ENCODE measurements at places on chromosomes 13 and 19.
A peak's percentile ranks its signal among the peaks of the same experiment; 100 is the strongest.

GRCh38 chr13:46553886-46554858, 1.2 kb downstream of the LRCH1 start:
- peak overlapping the region; percentile 94 for H3K27ac ChIP-seq
- peak overlapping the region; percentile 94 for H3K4me3 ChIP-seq
- peak; percentile 92 for DNase-seq
- H3K27me3 ChIP-seq = no peaks in the 10 kb centered on the region
- H3K36me3 ChIP-seq = no peaks in the 10 kb centered on the region

DNA sequence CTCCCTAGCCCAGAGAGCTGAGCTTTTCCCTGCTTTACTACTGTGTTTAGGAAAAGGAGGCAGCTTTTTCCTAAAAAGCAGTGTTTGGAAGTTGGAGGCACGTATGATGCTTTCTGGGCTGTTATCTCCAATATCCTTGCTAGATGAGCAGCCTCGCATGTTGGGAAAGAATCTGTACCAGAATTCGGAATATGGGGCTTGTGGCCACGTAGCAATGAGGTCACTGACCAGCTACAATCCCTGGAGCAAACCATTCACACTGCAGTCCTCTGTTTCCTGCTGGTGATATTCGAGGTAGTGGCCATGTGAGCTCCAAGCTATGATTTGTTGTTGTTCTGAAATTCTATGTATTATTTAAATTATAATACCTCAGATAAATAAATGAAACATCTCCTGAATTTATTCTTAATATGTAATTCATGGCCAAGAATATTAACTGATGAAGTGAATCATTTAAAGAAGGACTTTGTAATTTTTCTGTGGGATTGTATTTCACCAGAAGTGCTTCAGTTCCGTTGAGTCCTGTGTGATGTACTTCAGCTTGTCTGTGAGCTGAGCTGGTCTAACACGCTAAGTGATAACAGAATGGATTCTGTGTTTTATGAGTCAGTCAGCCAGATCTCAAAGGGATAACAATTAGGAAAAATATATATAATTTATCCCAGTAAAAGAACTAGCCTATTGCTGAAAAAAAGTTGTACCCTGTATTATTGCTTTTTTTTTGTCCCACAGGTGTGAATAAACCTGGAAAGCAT, 319.5 kb downstream of the SHISA2 start:
- H3K27ac ChIP-seq = no peak overlapping the region
- no peaks in the 10 kb centered on the region for H3K36me3 ChIP-seq
- H3K27me3 ChIP-seq = no peaks in the 10 kb centered on the region
- H3K4me1 ChIP-seq = no peaks in the 10 kb centered on the region
- H3K4me3 ChIP-seq = no peak overlapping the region
- DNase-seq = no peak

DNA sequence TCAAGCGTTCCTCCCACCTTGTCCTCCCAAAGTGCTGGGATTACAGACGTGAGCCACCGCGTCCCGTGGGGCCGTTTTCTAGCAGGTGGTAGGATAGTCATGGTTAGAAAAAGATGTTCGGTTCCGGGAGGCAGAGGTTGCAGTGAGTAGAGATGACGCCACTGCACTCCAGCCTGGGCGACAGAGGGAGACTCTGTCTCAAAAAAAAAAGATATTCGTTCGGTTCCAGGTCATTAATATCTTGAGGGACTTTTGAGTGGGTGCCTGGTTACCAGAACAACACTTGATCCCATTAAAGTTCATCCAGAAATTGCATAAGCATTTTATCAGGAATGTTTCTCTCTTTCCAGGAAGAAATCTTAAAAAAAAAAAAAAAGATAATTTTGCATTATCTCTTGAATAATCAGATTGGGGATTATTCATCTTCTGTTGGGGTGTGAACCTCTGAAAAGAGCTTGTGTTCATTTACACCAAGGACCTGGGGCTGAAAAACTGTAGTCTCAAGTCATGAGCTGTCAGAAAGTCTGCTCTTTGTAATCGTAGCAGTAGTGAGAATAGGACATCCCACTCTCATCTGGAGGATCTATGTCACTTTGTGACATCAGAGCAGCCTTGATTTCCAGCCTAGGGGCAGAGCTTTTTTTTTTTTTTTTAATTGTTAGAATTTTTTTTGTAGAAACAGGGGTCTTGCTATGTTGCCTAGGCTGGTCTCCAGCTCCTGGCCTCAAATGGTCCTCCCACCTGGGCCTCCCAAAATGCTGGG, 1.0 kb upstream of the ETHE1 start:
- H3K4me3 ChIP-seq = peak overlapping the region; percentile 91
- DNase-seq = peak; percentile 39
- peak overlapping the region; percentile 35 for H3K27ac ChIP-seq
- H3K36me3 ChIP-seq = no peaks in the 10 kb centered on the region

GRCh38 chr13:76383676-76384461, 502.3 kb downstream of the KCTD12 start:
- H3K4me1 ChIP-seq = no peaks in the 10 kb centered on the region
- no peak overlapping the region for H3K27ac ChIP-seq
- H3K36me3 ChIP-seq = no peaks in the 10 kb centered on the region
- no peaks in the 10 kb centered on the region for H3K27me3 ChIP-seq

DNA sequence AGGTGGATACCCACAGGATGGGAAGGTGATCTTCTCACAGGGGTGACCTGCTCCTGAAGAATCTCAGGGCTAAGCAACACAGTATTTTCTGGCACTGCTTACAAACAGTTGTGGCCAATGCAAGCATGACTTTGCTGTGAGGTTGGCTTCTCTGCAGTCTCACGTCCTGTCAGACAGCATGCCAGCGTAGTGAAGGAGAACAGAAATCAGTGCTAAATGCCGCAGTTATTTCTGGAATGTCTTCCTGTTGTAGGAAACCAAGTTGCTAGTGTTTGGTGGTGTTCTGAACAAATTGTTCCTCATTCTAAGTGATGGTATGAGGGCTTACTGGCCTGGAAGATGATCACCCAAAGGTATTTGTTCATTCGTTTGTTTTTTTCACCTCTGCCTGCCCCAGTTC, 320.1 kb downstream of the MTUS2 start:
- H3K27ac ChIP-seq = no peak overlapping the region
- no peaks in the 10 kb centered on the region for H3K4me1 ChIP-seq
- H3K4me3 ChIP-seq = no peak overlapping the region

DNA sequence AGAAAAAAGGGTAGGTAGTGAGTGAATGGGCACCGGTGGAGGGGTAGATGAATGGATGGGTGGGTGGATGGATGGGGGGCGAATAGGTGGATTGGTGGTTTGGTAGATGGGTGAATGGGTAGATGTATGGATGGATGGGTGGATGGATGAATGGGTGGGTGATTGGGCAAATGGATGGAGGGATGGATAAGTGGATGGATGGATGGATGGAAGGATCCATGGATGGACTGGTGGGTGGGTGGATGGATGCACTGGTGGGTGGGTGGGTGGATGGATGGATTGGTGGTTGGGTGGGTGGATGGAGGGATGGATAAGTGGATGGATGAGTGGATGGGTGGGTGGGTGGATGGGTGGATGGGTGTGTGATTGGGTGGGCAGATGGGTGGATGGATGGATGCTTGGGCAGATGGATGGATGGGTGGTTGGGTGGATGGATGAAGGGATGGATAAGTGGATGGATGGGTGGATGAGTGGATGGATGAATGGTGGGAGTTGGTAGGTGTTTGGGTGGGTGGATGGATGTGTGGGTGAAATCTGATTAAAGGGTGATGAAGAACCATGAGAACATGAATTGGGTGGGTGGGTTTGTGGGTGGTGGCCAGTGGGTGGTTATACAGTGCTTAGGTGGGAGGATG, 2.3 kb downstream of the ANKRD24 start:
- peak overlapping the region; percentile 63 for H3K4me3 ChIP-seq
- DNase-seq = no peak
- H3K27ac ChIP-seq = no peak overlapping the region
- peaks cover 8% of the 10 kb centered on the region for H3K4me1 ChIP-seq

DNA sequence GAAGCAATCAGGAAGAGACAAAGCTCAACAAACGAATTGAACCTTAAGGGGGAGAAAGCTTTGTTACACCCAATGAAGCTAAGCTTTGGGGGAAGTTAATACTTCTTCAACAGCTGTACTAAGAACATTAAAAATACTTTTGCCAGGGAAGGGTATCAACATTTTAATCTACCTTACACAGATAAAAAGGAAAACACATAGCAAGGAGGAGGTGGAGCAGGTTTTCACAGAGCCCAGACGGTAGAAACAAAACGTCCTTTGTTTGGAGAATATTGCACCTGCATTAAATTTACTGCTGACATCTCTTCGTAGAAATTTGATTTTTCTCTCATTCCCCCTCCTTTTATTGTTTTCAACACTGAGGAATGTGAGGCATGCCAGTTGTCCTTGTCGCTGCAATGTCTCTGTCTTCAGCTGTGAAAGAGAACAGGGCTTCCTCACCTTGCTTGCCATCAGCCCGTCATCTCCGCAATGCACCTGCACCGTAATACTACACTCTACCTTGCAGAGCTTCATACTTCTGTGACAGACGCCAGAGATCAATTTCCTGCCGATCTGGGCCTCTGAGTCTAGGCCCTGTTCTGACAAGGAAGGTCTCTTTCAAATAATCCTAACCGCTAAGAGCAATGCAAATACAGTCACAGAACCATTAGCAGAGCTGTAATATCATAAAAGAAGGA, 270.8 kb downstream of the SPRY2 start:
- no peak overlapping the region for H3K4me3 ChIP-seq
- H3K36me3 ChIP-seq = no peaks in the 10 kb centered on the region
- no peaks in the 10 kb centered on the region for H3K27me3 ChIP-seq
- no peaks in the 10 kb centered on the region for H3K4me1 ChIP-seq

GRCh38 chr13:81714513-81714912, 1373.6 kb upstream of the SPRY2 start:
- no peak overlapping the region for H3K4me3 ChIP-seq
- H3K27me3 ChIP-seq = no peaks in the 10 kb centered on the region
- no peaks in the 10 kb centered on the region for H3K4me1 ChIP-seq
- H3K36me3 ChIP-seq = no peaks in the 10 kb centered on the region

DNA sequence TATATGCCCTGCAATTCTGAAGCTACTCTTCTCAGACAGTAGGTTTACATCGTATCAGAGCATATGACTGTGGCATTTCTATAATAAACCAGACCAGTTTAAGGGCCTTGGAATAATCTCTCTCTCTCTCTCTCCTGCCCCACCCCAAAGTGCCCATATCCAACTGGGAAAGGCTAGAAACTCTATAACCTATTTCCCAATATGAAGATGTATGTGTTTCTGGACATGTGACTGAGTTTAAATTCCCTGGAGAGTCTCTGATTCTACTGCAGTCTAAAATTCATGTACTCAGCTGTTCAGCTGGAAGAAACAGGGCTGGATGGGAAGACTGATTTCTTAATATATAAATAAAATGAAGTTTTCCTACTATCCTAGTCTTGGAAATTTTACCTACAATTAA, 91.9 kb upstream of the MBNL2 start:
- no peaks in the 10 kb centered on the region for H3K27me3 ChIP-seq
- no peak overlapping the region for H3K27ac ChIP-seq
- no peak for DNase-seq
- H3K4me1 ChIP-seq = peaks cover 14% of the 10 kb centered on the region
- no peaks in the 10 kb centered on the region for H3K36me3 ChIP-seq
- H3K4me3 ChIP-seq = no peak overlapping the region

GRCh38 chr19:40379446-40380198, 10.4 kb downstream of the HIPK4 start:
- peaks cover 18% of the 10 kb centered on the region for H3K36me3 ChIP-seq
- no peaks in the 10 kb centered on the region for H3K4me1 ChIP-seq
- H3K27ac ChIP-seq = no peak overlapping the region
- DNase-seq = no peak
- H3K4me3 ChIP-seq = no peak overlapping the region

DNA sequence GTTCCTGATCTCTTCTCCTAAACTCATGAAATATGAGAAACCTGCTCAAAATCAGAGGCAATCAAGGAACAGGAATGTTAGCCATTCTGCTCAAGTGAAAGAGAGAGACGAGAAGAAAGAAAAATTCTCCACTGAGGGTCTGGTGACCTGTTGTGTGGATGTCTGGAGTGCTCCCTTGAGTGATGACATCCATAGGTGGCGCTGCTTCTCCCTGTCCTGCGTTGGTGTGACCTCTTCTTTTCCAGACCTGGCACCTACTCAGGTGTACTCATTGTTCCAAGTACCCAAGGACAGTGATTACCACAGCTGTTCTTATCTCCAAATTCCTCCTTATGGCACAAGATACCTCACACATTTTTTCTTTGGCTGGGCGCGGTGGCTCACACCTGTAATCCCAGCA, 4.0 kb downstream of the ZNF223 start:
- no peak overlapping the region for H3K4me3 ChIP-seq
- no peaks in the 10 kb centered on the region for H3K27me3 ChIP-seq
- H3K4me1 ChIP-seq = peaks cover 3% of the 10 kb centered on the region
- no peak overlapping the region for H3K27ac ChIP-seq
- no peak for DNase-seq

DNA sequence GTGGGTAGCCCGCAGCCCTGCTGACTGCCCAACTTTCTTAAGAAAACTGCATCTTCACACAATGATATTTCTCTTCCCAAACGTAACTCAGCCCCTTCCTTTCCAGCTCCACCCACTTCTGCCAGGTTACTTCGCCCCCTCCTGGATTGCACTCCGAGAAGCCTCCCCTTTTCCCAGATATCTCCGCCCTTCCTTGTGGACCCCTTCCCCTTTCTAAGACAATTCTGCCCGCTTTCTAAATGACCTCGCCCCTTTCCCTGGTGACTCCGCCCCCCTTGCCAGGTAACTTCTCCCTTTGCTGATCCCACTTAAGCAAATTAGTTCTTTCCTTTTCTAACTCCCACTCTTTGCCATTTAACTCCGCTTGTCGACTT, 2.6 kb downstream of the VSIG10L start:
- H3K36me3 ChIP-seq = no peaks in the 10 kb centered on the region
- H3K4me1 ChIP-seq = peaks cover 8% of the 10 kb centered on the region
- H3K27me3 ChIP-seq = no peaks in the 10 kb centered on the region
- H3K27ac ChIP-seq = no peak overlapping the region

- no peaks in the 10 kb centered on the region for H3K36me3 ChIP-seq
- no peak for DNase-seq
- no peaks in the 10 kb centered on the region for H3K4me1 ChIP-seq
- no peak overlapping the region for H3K4me3 ChIP-seq
- H3K27ac ChIP-seq = no peak overlapping the region
These were observed 57.0 kb downstream of the SLC10A2 start for GRCh38 chr13:103009051-103009840.

- no peak overlapping the region for H3K4me3 ChIP-seq
- no peaks in the 10 kb centered on the region for H3K4me1 ChIP-seq
- H3K27me3 ChIP-seq = no peaks in the 10 kb centered on the region
- no peak for DNase-seq
- no peak overlapping the region for H3K27ac ChIP-seq
These were observed 19.1 kb upstream of the AKAP8 start for GRCh38 chr19:15398501-15399233.
